ENCODE measurements at places on chromosomes 2 and 18.
A peak's percentile ranks its signal among the peaks of the same experiment; 100 is the strongest.

- DNase-seq = no peak
Observed at GRCh38 chr18:69177702-69178101, 223.0 kb upstream of the DOK6 start.

DNA sequence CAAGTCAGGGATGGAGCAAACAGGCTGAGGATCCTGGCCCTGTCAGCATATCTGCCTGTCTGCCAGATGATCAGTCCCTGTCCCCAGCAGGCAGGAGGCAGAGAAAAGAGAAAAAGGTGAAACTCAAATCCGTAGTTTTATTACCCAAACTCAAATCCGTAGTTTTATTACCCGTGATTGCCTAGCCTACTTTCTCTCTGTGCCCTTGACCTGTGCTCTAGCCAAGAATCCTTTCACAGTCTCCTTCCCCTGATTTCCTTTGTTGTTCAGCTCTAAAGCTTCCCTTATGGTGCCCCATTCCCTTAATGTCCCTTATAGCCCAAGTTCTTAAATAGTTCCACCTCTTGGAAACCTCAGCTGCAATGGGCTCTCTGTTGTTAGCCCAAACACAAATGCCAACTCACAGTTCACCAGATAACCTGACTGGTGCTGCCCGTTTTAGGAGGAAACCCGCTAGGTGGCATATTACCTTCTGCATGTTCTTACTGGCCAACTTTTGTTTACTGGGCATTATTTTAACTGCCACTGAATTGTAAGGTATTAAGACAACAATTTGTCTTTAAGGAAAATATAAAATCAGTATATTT is 125.7 kb upstream of the FZD5 start:
- no peak for DNase-seq

GRCh38 chr2:16609786-16610185 is 55.8 kb downstream of the CYRIA start:
- no peak for DNase-seq

- no peak for DNase-seq
Observed at GRCh38 chr18:44848644-44849335, 168.1 kb downstream of the SETBP1 start.

DNA sequence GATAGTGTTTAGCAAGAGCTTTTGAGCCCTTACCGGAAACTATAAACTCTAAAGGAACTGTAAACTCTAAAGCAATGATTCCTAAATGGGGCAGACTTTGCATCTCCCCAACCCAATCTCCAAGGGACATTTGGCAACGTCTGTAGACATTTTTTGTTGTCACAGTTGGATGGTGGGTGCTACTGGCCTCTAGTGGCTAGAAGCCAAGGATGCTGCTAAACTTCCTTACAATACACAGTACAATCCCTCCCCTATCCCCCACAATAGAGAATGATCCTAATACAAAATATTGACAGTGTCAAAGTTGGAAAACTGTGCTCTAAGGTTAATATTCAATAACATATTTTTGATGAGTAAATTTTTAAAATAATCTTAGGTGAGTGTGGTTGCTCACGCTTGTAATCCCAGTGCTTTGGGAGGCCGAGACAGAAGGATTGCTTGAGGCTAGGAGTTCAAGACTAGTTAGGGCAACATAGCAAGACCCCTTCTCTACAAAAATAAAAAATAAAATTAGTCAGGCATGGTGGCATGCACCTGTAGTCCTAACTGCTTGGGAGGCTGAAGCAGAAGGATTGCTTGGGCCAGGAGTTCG is 66.7 kb downstream of the PTPN4 start:
- DNase-seq = no peak

- no peak for DNase-seq
Observed at GRCh38 chr2:32271063-32271462, 6.4 kb upstream of the NLRC4 start.

- DNase-seq = no peak
Observed at GRCh38 chr2:152126664-152127063, 27.8 kb upstream of the CACNB4 start.

- DNase-seq = no peak
Observed at GRCh38 chr18:39506581-39507330, 1941.2 kb upstream of the CELF4 start.

DNA sequence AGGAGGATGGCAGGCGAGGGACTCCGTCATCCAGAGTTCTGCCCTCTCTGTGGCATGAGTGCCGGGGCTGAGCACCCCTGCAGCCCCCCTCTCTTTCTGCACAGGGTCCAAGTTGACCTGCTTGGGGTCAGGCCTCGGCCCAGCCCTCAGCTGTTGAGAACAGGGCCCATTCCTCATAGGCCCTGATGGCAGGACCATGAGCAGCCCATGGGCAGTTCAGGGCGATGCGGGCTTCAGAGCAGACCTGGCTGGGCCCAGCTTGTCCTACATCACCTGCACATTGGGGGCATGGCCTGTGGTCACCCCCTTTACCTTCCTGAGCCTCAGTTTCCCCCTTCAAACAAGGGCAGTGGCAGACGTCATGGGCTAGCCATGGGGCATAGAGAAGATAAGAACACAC is 238.1 kb downstream of the SEPTIN10 start:
- no peak for DNase-seq

- no peak for DNase-seq
Observed at GRCh38 chr2:50953021-50953420, 78.9 kb downstream of the NRXN1 start.

- DNase-seq = no peak
Observed at GRCh38 chr2:39069890-39070465, 50.9 kb downstream of the SOS1 start.

- peak; percentile 63 for DNase-seq
Observed at GRCh38 chr2:16069933-16070647, 129.7 kb downstream of the MYCN start.

DNA sequence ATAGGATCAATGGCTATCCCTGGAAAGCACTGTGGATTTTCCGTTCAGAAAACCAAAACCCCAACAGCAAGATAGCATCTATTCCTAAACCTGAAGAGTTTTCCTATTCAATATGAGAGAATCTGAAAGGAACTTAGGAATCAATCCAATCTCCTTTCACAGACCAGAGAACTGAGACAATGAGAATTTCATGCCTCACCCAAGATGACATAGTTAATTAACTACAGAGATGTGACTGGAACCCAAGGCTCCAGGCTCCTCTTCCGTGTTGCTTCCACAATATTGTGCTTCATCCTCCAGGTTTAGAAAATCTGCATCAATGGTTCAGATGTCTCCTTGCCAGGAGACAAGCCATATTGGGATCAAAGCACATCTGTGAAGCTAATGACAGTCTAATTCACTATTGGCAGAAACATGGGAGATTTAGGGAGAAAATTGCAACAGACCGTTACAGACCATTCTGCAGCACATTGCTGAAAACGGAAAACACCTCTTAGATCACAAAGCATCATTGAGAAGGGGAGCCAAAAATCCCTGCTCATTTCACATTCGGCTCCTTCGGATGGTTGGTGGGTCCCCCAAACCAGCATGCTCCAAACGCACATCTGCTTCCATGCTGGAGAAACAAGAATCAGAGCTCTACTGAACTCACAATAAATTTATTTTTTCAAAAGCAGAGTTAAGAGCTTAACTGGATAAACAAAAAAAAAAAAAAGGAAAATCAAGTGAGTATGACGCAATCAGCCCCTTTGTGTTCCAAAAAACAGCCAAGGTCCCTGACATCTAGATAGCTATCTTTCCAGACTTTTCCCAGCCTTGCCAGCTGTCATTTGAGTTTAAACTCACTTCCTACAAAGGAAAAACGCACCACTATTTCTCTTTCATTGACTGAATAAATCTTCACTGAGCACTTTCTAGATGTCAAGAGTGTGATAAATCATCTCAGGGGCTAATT is 290.3 kb downstream of the C1D start:
- DNase-seq = no peak

GRCh38 chr2:74575320-74575719 is 20.8 kb downstream of the DOK1 start:
- no peak for DNase-seq
